Lower lobe of right lung (tissue), 2 donors: ENCODE measurements at places on chromosomes 7 and 10. TPM values are rescaled to one million over a fixed set of nuclear protein-coding genes. Genes with fewer than 3 reads are reported as not detected.

GRCh38 chr10:33950206-33950605 is 615.7 kb upstream of the NRP1 start:
- H3K27ac ChIP-seq, result no peak overlapping the region
- H3K27me3 ChIP-seq, result no peaks in the 10 kb centered on the region
- DNase-seq, result no peak
- no peaks in the 10 kb centered on the region for H3K36me3 ChIP-seq
- no peak overlapping the region for H3K4me3 ChIP-seq

- no peak for DNase-seq
- H3K27me3 ChIP-seq, result peaks cover 54% of the 10 kb centered on the region
- no peaks in the 10 kb centered on the region for H3K36me3 ChIP-seq
- H3K4me3 ChIP-seq, result peak within 1 kb of the TSS; percentile 40
These were observed at the start of gene PLPP4 for GRCh38 chr10:120456626-120457430. Gene PLPP4 (plus strand): TSS chr10:120457227. CDS start chr10:120457306, 79 bp downstream.

DNA sequence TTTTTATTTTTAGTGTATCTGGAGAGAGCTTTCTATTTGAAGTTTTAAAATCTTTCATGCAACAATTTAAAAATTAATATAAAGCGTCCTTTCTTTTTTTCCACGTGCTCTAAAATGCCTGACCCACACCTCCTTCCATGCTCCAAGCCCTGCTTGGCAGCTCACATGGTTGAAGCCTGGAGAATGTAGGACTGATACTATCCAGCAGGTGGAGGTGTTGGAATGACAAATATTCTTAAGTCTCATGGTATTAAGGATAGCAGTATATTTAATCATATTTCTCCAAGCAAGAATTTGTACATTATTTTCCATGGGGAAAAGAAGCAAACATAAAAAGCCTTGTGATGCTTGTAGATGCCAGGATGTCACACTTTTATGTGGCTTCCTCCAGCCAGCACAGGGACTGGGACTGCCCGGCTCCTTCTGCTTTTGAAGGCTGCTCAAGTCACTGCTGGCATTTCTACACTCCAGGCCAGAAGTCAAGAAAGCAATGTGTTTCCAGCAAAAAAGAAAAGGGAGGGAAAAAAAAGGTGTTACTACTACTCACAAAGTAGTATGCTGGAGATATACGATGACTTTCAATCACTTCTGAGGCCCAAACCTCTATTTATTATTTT is 49.7 kb downstream of the BZW2 start:
- H3K4me1 ChIP-seq, result no peaks in the 10 kb centered on the region
- no peak overlapping the region for H3K27ac ChIP-seq
- no peak overlapping the region for H3K4me3 ChIP-seq

The RBP3 gene
- not detected for total RNA-seq

GRCh38 chr7:47941136-47941844 is 7.0 kb downstream of the PKD1L1 start:
- H3K27me3 ChIP-seq, result no peaks in the 10 kb centered on the region
- DNase-seq, result no peak
- no peak overlapping the region for H3K4me3 ChIP-seq
- H3K36me3 ChIP-seq, result no peaks in the 10 kb centered on the region

The AKR1E2 gene
- total RNA-seq, result 11.3 TPM

- DNase-seq, result no peak
- no peaks in the 10 kb centered on the region for H3K27me3 ChIP-seq
- no peaks in the 10 kb centered on the region for H3K4me1 ChIP-seq
- no peak overlapping the region for H3K27ac ChIP-seq
These were observed 10.9 kb downstream of the ANLN start for GRCh38 chr7:36400606-36401005.

DNA sequence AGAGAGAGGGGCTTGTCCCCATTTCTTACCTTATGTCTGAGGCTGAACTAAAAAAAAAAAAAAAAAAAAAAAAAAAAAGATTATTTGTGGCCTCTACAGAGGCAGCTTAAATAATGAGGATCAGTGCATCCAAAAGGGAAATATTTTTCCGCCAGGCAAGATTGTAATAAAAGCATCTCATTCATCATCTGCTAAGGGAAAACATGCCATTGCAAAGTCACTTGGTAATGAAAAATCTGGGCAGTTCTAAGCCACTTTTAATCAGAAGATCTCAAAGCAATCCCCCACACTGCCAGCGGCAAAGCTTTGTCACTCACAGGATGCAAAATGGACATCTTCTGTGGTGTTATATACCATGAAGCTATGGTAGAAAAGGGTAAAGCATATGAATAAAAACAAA is 3.8 kb downstream of the FAM107B start:
- H3K4me3 ChIP-seq, result no peak overlapping the region
- no peaks in the 10 kb centered on the region for H3K36me3 ChIP-seq
- H3K27ac ChIP-seq, result no peak overlapping the region
- no peak for DNase-seq

DNA sequence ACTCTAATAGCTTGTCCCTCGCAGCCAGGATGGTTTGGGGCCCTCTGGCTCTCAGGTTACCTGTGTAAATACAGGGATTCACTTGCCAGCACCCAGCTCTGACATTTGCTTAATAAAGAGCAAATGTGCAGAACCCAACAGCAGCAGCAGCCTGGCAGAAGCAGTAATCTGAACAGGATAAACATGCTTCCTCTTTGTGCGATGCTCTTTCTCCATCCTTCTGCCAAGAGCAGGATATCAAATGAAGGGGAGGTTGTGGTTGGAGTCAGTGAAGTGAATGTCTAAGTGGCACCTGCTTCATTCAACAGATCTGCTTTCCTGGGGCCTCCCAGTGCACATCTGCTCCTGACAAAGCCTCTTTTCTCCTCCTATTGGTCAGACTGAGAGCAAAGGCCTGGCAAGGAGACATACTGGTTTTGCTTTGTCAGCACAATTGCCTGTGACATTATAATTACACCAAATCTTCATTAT is 130.3 kb downstream of the NRF1 start:
- peaks cover 66% of the 10 kb centered on the region for H3K36me3 ChIP-seq
- no peak overlapping the region for H3K4me3 ChIP-seq
- H3K4me1 ChIP-seq, result no peaks in the 10 kb centered on the region
- H3K27ac ChIP-seq, result no peak overlapping the region
- DNase-seq, result no peak
- no peaks in the 10 kb centered on the region for H3K27me3 ChIP-seq

GRCh38 chr7:149070372-149071125 is 20.0 kb downstream of the ZNF786 start:
- H3K36me3 ChIP-seq, result peaks cover 43% of the 10 kb centered on the region
- no peak overlapping the region for H3K4me3 ChIP-seq
- H3K27ac ChIP-seq, result no peak overlapping the region
- DNase-seq, result no peak

The TLX1 gene
- total RNA-seq, result not detected

DNA sequence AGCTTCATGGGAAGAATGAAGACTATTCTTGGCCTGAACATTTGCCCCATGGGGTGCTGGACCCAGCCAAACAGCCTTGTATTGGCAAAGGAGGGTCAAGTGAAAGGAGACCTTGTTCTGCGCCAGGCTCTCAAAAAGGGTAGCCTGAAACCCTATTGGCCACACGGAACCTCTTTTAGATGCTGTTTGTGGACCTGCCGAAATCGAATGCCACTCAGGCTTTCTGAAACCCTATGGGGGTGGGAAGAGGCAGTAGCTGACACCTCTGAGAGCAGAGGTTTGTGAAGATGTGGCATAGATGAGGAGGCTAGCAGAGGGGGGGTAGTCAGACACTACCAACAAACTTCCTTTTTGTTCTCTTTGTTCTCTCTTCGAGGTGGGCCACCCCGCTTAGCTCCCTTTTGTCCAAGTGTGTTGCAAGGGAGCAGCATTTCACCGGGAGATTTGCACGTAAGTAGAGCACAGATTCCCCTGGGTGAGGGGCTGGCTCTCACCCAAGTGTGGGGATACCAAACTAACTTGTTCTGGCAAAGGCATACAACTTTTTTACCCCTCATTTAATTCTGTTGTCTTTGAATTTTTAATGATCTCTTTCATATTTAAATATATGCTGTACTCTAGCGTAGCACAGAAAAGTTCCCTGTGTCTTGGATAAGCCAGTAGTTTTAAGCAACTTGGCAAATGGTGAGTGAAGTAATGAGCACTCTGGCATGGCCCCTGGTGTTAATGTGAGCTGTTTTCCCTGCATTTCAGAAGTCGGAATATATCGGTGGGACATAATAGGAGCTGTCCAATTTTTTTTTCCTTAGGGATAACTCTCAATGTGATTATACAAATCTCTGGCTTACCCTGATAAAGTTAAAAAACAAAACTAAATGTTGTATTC is 107.7 kb downstream of the SEPTIN7 start:
- no peaks in the 10 kb centered on the region for H3K27me3 ChIP-seq
- H3K27ac ChIP-seq, result no peak overlapping the region
- H3K4me3 ChIP-seq, result no peak overlapping the region
- no peak for DNase-seq

The TRIM50 gene
- not detected for total RNA-seq

GRCh38 chr7:12244129-12244528 is 33.0 kb downstream of the TMEM106B start:
- DNase-seq, result peak; percentile 42
- H3K27me3 ChIP-seq, result no peaks in the 10 kb centered on the region
- H3K4me1 ChIP-seq, result no peaks in the 10 kb centered on the region
- H3K4me3 ChIP-seq, result no peak overlapping the region

DNA sequence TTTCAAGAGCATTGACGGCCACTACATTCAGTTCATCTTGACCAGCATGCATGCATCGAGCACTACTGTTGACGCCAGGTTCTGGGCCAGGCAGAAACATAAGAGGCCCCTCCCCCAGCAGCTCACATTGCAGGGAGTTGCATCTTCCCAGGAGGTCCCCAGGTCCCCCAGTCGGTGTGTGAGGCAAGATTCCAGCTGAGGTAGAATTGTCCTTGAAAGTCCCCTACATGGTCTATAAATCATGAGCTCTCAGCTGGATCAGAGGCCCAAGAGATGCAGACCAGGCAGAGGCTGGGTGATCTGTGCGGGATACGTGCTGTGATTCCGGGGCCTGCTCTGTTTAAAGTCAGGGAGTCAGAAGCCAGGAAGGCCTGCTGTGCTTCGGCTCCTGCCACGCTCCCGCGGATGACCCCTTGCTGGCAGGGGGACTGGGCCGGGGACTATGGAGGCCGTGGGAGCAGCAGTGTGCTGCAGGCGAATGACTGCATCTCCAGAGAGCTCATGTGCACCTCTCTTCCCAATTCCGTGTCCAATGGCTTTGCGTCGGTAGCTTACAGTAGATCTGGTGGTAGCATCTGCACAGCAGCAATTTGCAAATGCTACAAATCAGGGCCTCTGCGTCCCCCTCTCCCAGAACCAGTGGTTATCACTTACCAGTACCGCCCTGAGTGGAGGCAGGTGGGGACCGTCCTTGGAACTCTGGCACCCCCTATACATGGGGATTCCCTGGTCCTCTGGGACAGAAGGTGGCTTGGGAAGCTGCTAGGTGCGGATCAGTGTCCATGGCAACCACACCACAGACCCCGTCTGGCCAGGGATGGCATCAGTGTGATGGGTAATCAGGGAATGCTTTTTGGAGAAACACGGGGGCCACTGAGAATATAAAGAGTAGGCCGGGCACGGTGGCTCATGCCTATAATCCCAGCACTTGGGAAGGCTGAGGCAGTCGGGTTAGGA is 93.6 kb downstream of the RGS10 start:
- peak overlapping the region; percentile 31 for H3K27ac ChIP-seq
- H3K27me3 ChIP-seq, result no peaks in the 10 kb centered on the region
- peaks cover 83% of the 10 kb centered on the region for H3K36me3 ChIP-seq
- no peak overlapping the region for H3K4me3 ChIP-seq
- peaks cover 15% of the 10 kb centered on the region for H3K4me1 ChIP-seq

GRCh38 chr10:59589796-59590195 is 119.9 kb downstream of the SLC16A9 start:
- no peaks in the 10 kb centered on the region for H3K27me3 ChIP-seq
- no peak overlapping the region for H3K27ac ChIP-seq
- no peak for DNase-seq
- no peaks in the 10 kb centered on the region for H3K4me1 ChIP-seq

DNA sequence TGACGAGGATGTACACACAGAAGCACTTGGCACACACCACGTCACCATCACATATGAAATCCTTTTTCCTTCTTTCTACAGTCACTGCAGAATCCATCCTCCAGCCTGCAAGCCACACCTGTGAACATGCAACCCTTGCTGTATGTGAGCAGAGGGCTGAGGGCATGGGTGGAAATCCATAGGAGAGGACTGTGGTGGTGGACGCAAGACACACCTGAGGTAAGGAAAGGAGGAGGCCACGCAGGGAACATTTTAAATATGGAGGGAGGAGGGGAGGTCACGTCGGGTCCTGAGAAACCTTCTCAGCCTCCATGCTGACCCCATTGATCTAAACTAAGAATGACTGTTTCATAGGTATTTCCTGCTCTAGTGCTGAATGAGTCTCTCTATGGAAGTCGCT is 28.6 kb downstream of the ADARB2 start:
- H3K4me3 ChIP-seq, result no peak overlapping the region
- H3K4me1 ChIP-seq, result no peaks in the 10 kb centered on the region
- H3K27ac ChIP-seq, result no peak overlapping the region
- H3K36me3 ChIP-seq, result no peaks in the 10 kb centered on the region
- no peak for DNase-seq

- no peak overlapping the region for H3K4me3 ChIP-seq
- H3K36me3 ChIP-seq, result no peaks in the 10 kb centered on the region
- no peaks in the 10 kb centered on the region for H3K4me1 ChIP-seq
- H3K27me3 ChIP-seq, result no peaks in the 10 kb centered on the region
- DNase-seq, result no peak
- no peak overlapping the region for H3K27ac ChIP-seq
These were observed 159.6 kb upstream of the IGFBP3 start for GRCh38 chr7:46080595-46081159.

GRCh38 chr10:86644152-86644793 is 10.1 kb upstream of the OPN4 start:
- H3K36me3 ChIP-seq, result no peaks in the 10 kb centered on the region
- H3K4me1 ChIP-seq, result peaks cover 5% of the 10 kb centered on the region
- H3K4me3 ChIP-seq, result no peak overlapping the region
- H3K27ac ChIP-seq, result no peak overlapping the region
- DNase-seq, result no peak

- H3K4me3 ChIP-seq, result no peak overlapping the region
- H3K4me1 ChIP-seq, result peaks cover 26% of the 10 kb centered on the region
- H3K27me3 ChIP-seq, result no peaks in the 10 kb centered on the region
- no peak for DNase-seq
- H3K27ac ChIP-seq, result no peak overlapping the region
These were observed 388.9 kb upstream of the NPVF start for GRCh38 chr7:25617214-25617613.

The SEMA3C gene
- 34.8 TPM for total RNA-seq

DNA sequence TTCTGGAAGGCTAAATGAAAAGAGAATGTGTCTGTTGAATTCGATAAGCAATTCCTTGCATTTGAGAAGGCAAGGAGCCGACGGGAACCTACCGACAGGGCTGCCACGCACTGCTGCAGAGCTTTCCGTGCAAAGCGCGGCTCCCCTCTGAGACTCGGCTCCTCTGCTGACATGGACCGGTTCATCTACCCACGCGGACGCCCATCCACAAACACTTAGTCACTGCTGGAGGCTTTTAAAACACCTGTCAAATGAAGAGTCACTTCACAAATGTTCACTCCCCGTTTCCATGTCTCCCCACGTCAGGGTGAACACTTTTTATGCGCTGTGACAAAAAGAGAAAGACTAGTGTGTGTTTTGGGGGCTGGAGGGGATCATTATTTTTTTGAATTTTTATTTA is 32.0 kb downstream of the AMZ1 start:
- no peak for DNase-seq
- no peak overlapping the region for H3K27ac ChIP-seq
- no peaks in the 10 kb centered on the region for H3K27me3 ChIP-seq
- peaks cover 16% of the 10 kb centered on the region for H3K36me3 ChIP-seq
- H3K4me3 ChIP-seq, result no peak overlapping the region

The TECTB gene
- total RNA-seq, result not detected

The NAT16 gene
- total RNA-seq, result not detected

GRCh38 chr7:150407588-150408392 is 28.7 kb downstream of the ZNF775 start:
- H3K27ac ChIP-seq, result no peak overlapping the region
- no peak for DNase-seq
- peaks cover 14% of the 10 kb centered on the region for H3K36me3 ChIP-seq
- H3K27me3 ChIP-seq, result no peaks in the 10 kb centered on the region
